Left ventricle myocardium superior (tissue), 1 donor: ENCODE measurements at places on chromosomes 6 and 20.
A peak's percentile ranks its signal among the peaks of the same experiment; 100 is the strongest.

DNA sequence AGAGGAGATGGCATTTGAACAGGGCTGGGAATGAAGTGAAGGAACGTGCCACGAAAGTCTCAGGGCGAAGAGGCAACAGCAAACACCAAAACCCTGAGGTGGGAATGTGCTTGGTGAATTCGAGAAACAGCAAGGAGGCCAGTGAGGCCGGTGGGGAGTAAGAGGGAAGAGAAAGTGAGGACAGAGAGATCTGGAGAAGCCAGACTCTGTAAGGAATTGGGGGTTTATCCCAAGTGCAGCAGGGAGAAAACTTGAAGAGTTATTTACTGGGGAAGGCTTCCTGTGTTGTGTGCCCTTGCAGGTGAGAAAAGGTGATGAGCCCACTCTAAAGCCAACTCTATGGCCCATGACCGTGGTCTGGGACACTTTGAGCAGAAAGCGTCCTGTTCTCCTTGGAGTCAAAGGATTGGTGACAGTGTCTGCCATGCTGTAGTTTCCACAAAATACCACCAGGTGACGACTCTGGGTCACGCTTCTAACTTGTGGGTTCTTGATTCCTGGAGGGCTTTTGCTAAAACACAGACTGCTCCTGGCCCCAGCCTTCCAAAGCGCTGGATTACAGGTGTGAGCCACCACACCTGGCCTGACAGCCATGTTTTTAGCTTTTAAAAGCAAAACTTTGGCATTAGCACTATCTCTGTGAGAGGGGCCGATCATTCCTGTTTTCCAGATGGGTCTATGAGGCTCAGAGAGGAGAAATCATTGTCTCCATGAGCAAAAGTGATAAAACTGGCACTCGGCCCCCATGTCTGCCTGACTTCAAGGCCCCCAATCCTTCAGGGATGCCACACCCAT is 18.0 kb upstream of the CSNK2A1 start:
- DNase-seq = peak; percentile 47

DNA sequence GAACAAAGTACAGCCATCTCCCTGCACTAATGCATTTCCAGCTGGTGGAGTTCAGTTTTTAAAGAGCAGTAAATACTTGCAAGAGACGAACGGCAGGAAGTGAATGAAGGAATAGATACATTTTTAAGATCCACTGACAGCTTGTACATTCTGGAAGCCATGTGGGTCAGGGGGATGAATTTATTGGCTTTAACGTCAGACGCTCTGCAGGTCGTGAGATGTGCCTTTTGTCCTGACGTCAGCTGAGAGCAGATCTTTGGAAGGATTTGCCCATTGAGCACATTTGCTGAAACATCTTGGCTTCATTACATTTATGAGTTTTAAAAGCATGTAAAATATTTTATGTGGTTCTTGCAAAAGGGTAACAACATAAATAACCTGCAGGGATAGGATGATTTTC is 29.5 kb upstream of the SALL4 start:
- DNase-seq = no peak

DNA sequence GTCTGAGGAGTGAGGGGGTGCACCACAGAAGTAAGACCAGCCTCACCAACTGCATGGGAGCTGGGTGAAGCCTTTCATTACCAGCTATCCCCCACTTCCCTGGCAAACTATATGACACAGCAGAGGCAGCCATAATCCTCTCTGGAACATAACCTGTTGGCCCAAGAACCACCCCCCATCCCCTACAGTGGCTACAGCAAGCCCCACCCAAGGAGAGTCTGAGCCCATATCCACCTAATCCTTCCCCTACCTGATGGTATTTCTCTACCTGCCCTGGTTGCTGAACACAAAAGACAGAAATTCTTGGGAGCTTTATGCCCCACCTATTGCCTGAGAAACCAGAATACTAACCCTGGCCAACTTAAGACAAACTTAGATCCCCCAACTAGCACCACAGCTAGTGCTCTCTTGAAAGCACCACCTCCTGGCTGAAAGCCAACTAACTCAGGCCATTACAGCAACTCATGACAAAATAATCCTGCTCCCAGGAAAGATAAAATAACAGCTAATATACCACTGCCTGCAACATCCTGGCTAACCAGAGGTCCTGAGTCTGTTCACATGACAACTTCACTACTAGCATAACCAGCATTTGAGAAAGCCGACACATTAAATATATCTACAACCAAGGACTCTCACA is 11.2 kb downstream of the RNGTT start:
- DNase-seq = no peak

DNA sequence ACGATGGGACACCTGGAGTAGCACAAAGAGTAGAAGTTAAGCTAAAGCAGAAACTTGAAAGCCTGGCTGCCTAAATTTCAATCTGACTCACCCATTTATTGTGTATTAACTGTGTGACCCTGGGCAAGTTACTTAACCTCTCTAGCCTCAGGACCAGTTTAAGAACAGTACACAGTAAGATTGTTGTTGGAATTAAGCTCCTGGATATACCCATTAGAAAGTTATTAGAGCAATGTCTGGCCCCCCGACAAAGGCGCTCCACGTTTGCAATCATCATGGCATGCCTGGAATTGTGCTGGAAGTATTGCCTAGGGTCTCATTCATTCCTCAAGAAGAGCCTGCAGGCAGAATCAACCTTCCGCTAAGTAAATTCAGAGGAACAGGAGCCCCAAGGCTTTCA is 1.4 kb downstream of the SDC4 start:
- no peak for DNase-seq

DNA sequence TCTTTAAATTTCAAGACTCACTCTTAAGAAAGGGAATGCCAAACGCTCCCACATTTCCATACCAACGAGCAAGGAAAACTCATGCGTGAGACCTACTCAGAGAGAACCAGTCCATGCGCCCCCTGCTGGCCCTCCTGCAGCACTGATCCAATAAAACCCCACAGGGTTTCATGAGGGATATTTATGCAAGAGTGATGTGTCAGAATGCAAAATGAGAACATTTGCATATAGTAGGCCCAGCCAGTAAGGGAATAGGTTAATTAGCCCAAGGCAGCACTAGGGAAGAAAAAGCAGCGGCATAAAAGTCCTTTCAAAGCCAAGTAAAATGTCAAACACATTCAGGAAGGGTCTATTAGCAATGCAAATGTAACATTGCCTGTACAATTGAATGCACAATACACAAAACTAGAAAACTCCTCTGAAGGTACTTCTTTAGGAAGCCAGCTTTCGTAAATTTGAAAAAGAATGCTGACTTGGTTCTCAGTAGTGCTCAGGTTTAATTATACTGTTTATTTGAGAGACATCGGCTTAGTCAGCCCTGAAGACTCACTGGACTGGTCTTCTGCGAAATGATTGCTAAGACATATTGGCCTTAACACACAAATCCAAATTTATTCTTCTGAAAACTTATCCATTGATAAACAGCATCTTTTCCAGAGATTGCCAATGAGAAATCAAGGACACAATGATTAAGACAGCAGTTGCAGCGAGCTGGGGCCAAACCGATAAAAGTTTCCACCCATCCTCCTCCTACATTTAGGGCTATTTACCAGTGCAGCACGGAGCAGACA is 93.2 kb downstream of the GMPR start:
- DNase-seq = peak; percentile 73

- no peak for DNase-seq
These were observed 952.9 kb upstream of the EPHA7 start for GRCh38 chr6:94372229-94372628.

- DNase-seq = no peak
These were observed 46.4 kb downstream of the HEBP2 start for GRCh38 chr6:138450445-138450844.

GRCh38 chr6:133184798-133185372 is 56.3 kb upstream of the EYA4 start:
- DNase-seq = no peak

DNA sequence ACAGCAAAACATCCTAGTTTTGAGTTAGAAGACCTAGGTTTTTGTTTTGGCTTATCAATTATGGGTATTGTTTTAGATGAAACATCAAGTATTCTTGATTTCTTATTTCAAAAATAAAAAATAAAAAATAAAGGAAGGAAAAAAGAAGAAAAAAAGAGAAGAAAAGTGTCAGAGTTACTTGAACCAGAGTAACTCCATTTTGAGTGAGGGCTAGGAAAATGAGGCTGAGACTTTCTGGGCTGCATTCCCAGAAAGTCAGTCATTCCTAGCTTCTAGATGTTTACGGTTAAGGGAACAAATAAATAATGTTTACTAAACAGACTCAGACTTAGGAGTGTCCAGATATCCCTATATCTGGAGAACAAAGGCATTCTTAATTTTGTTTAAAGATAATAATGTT is 45.3 kb upstream of the HFE start:
- no peak for DNase-seq

DNA sequence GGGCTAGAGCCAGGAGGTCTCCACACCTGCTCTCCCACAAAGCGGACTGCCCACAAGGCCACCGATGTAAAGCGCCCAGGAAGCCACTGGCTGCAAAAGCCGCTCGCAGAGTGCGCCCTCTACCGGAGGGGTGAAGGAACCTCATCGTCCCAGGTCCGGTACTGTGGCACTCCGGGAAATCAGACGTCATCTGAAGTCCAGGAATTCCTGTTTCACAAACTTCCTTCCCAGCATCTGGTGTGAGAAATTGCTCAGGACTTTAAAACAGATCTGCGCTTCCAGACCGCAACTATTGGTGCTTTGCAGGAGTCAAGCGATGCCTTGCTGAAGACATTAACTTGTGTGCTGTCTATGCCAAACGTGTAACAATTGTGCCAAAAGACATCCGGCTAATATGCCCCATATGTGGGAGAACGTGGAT is 115.1 kb upstream of the ARID1B start:
- DNase-seq = no peak

- no peak for DNase-seq
These were observed 72.5 kb downstream of the ATP9A start for GRCh38 chr20:51695574-51696303.

GRCh38 chr20:47622118-47622665 is 120.5 kb downstream of the NCOA3 start:
- DNase-seq = no peak

GRCh38 chr6:46186583-46186982 is 15.8 kb upstream of the ENPP5 start:
- no peak for DNase-seq

GRCh38 chr6:135066806-135067205 is 12.2 kb upstream of the HBS1L start:
- no peak for DNase-seq

DNA sequence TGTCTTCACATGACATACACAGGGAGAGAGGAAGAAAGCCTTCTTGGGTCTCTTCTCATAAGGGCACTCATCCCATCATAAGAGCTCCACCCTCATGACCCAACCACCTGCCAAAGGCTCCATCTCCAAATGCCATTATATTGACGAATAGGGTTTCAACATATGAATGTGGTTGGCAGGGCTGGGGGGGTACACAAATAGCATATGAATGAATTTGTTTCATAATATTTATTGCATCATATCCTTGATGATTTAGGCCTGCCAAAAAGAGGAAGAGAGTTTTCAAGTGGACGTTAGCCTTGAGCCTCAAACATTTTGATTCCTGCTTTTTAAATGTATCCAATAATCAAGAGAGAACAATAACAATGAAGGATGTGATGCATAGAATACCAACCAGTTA is 26.2 kb upstream of the OPRM1 start:
- no peak for DNase-seq

- no peak for DNase-seq
These were observed 41.8 kb downstream of the NCOA7 start for GRCh38 chr6:125832391-125833117.

- DNase-seq = no peak
These were observed 23.1 kb upstream of the BMP7 start for GRCh38 chr20:57289391-57290177.

DNA sequence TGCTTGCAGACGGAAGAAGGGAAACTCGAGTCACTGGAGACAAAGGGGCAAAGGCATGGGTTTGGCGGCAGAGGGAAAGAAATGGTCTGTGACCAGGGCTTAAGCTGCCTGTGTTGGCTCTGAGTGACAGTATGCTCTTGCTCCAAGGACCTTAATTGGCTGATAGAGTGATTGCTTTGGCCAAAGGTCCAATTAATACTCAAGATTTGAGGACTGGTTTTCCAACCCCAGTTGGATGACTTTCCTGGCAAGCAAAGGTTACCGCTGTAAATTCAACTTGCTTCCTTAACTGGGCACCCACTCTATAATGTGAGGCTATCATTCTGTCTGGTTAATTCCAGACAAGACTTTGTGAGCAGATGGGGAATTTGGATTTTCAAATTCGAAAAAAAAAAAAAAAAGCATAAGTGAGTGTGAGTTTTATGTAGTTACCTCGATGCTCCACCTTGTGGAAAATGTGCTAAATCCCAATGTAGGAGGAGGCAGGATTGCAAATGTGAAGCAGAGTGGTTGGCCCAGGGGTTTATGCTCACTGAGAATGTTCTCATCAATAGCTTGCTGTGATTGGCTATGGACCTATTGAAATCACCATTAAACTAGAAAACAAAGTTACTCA is 150.7 kb upstream of the GMDS start:
- DNase-seq = no peak

- DNase-seq = no peak
These were observed 38.9 kb upstream of the FRMD1 start for GRCh38 chr6:168117942-168118341.

DNA sequence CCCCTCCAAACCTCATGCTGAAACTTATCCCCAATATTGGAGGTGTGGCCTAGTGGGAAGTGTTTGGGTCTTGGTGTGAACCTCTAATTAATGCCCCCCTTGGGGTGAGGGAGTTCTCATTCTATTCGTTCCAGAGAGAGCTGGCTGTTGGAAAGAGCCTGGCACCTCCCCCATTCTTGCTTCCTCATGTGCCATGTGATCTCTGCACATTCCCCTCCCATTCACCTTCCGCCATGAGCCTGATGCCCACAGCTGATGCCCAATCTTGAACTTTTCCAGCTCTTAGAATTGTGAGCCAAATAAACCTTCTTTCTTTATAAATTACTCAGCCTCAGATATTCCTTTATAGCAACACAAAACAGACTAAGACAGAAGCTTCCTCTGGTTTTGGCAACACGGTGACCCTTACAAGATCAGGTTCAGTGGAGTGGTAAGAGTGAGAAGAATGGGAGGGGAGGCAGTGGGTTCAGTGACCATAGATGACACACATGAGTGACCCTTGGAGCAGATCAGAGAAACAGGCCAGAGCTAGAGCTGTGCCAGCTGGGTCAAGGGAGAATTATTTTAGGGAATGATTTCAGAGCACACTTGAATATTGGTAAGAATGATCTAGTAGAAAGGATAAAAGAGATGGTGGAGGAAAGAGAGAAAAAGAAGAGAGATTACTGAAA is 176.4 kb downstream of the LY86 start:
- DNase-seq = no peak

GRCh38 chr6:56953597-56954402 is 1.1 kb upstream of the BEND6 start:
- no peak for DNase-seq

DNA sequence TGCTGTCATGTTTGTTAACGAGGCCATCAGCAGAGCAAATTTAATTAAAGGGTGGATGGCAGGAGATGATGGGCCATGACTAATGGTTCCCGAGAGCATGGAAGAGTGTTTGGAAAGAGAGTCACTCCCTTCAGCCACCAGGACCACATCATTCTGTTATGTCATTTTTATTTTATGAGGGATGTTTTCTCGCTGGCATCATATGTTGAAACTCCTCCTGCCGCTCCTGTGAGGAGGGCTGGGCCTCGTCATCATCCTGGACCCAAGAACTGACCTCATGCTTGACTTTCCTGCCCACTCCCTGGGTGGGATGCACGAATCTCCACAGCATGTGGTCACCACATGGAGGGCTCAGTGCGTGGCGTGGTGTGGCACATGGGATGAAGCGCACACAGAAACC is 86.4 kb upstream of the FRMD1 start:
- DNase-seq = no peak
